Activated naive CD4-positive, alpha-beta T cell (primary cell): ENCODE measurements at places on chromosomes 6 and 20.

- DNase-seq, result no peak
Measured at GRCh38 chr20:1535420-1536175, 21.9 kb downstream of the SIRPD start.

- DNase-seq, result no peak
Measured at GRCh38 chr6:145051661-145052060, 683.7 kb downstream of the EPM2A start.

GRCh38 chr20:61967300-61967699 is 98.4 kb downstream of the TAF4 start:
- no peak for DNase-seq

DNA sequence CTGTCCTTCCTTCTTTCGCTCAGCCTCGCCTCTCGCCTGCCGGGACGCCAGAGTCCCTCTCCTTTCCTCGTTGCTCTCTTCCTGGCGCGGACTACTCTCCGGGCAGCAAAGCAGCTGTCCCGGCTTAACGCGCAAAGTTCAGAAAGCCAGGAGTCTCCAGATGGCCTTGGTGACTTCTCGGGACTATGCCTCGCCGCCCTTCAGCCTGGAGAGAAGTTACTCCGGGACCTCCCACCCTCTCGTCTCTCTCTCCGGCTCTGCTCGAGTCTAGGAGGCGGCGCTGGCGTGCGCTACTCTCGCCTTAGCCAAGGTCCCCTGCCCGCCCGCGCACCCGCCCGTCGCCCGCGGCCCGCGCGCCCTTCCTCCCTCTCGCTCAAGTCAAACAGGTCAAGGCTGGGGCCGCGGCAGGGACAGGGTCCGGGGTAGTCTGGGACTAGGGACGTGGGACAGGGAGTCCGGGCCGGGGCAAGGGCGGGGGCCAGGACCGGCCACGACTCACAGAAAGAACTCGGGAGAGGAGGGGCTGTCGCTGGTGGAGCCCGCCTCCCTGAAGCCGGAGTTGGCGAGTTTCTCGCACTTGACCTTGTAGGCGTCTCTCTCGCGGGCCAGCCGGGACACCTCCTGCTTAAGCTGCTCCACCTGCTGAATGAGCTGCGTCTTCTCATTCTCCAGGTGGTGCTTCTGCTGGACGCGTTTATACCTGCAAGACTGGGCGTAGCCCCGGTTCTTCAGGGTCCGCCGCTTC is 1.5 kb downstream of the MAFB start:
- DNase-seq, result no peak

GRCh38 chr6:83509441-83509840 is 2.9 kb upstream of the PRSS35 start:
- DNase-seq, result no peak

GRCh38 chr6:18742406-18742805 is 355.3 kb downstream of the RNF144B start:
- no peak for DNase-seq

- DNase-seq, result no peak
Measured at GRCh38 chr20:34720266-34720665, 16.1 kb downstream of the TP53INP2 start.
